ENCODE measurements at places on chromosomes 2 and 18. TPM values are rescaled to one million over a fixed set of nuclear protein-coding genes. Genes with fewer than 3 reads are reported as not detected.
A peak's percentile ranks its signal among the peaks of the same experiment; 100 is the strongest.

The AFF3 gene
- total RNA-seq, result 239 TPM

The OSR1 gene
- 6.1 TPM for total RNA-seq

The POTEC gene
- not detected for total RNA-seq

The CYP26B1 gene
- total RNA-seq, result 0.89 TPM

The CD8B gene
- not detected for total RNA-seq

The KIF1A gene
- total RNA-seq, result 4.3 TPM

The FBLN7 gene
- total RNA-seq, result 4.1 TPM

The SLC19A3 gene
- total RNA-seq, result not detected

The RIT2 gene
- not detected for total RNA-seq

The PJVK gene
- total RNA-seq, result 7.4 TPM

The DNER gene
- total RNA-seq, result 0.19 TPM

The DRC1 gene
- total RNA-seq, result not detected

The CCDC178 gene
- total RNA-seq, result not detected

The LAMA1 gene
- total RNA-seq, result 0.30 TPM

The AQP12B gene
- not detected for total RNA-seq

The AP1S3 gene
- 3.5 TPM for total RNA-seq

The NEU2 gene
- not detected for total RNA-seq

The PAIP2B gene
- 0.55 TPM for total RNA-seq

GRCh38 chr18:72601944-72602343 is 57.8 kb upstream of the CBLN2 start:
- DNase-seq, result no peak

GRCh38 chr2:223725986-223726970 is 111.1 kb downstream of the AP1S3 start:
- DNase-seq, result no peak

DNA sequence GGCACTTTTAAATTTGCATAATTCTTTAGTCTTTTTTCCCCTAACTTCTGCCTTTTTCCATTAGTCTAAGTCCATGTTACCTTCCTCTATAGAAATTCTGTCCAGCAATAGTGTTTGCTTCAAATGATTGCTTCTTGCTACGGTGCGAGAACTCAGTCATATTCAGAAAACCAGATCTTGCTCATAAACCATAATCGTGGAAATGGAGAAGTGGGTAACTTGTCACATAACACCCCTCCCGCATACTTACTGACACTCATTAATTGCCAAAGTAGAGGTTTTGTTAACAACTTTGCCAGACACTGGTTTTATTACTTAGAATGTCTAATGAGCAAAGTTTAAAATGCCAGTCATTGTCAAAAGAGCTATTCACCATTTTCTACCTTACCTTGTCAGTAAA is 94.3 kb upstream of the TWSG1 start:
- no peak for DNase-seq

GRCh38 chr2:17271416-17271815 is 246.8 kb downstream of the RAD51AP2 start:
- no peak for DNase-seq

DNA sequence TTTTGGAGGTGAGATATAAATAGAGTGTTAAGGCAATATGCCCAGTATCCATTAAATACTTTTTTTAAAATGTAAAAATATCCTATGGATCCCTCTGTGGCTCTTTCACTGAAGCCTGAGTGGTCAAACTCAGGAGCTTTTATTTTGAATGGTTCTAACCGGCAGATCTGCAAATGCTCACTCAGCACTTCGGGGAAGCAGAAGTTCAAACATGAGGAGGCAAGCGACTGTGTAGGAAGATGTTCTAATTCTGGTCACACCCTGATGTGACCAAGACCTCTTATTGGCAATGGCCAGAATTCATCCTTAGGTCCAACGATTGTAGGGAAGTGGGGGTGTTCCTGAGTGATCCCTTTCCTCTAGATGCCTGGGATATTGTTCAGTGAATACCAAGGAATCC is 168.8 kb downstream of the CDCA7 start:
- no peak for DNase-seq

DNA sequence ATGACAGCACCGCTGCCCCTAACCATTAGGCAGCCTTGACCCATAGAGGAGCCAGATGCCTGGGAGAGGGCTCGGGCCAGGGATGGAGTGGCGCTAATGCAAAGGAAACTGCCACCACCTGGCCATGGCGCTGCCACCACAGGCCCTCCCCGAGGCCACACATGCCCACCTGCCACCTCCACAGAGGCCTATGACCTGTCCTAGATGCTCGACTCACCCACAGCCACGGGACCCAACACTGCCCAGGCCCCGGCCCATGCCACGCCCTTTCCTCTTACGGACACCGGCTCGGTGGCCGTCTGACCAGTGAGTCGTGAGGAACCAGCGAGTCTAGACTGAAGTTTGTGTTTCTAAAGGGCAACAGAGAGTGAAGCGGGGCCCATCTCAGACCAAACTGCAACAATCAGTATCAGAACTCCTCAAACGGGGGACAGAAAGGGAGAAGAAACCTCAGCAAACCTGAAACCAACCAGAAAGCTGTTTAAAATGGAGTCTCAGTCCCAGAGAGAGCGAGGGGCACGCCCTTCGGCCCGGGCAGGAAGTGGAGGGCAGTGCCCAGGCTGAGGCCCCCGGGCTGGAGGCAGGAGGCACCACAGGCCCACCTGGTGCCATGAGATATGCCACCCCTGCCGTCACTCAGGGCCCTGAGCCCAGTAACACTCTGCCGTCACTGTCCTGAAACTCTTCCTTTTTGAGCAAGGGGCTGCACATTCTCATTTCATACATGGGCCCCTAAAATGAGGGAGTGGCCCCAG is 711 bp downstream of the GPR17 start:
- no peak for DNase-seq

GRCh38 chr18:25786758-25787157 is 303.7 kb downstream of the SS18 start:
- DNase-seq, result no peak

- no peak for DNase-seq
Observed at GRCh38 chr2:231388725-231389346, 6.7 kb upstream of the B3GNT7 start.

DNA sequence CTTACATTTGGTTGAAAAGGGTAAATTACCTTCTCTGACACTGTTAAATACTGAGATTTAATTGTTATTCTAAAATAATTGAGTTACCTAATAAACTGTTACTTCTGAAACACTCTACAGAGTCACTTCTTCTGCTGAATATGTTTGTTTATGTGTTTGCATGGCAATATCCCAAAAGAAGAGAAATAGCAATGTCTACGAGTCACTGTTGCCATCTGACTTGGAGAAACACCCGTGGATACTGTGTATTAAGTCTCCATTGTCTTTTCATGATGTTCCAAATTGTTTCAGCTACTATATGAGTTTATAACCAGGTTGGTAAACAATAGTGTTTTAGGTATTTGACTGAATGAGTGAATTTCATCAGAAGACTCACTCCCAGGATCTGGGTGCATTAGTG is 754.2 kb upstream of the ID2 start:
- DNase-seq, result no peak

DNA sequence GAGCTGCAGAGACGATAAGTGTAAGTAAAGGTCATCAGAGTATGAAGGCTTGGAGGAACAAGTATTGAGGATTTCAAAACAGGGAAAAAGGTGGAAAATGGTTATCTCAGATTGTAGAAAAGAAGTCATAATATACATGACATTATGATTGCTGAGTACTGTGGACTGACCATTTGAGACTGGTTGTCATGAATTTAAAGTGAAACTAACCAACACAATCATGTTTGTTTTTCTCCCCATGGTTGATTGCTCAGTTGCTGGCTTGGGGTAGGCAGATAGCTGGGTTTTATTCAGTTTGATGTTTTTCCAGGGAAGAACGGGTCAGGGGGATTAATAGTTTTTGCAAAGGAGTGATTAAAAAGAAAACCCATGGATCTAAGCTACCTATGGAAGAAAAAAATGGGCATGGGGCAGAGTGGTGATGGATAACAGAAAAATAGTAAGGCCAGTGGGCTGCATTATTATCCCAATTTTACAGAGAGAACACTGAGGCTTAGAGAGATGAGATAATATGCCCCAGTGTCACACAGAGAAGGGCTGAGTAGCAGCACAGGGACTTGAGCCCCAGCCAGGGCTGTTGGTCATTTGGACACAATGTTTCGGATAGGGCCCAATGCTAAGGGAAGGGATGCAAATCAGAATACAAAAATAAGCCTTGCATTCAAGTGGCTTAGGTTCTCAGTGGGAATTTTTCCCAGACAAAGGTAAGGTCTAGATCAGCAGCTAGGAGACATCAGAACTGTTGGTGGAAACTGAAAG is 885.7 kb downstream of the DCC start:
- DNase-seq, result no peak

GRCh38 chr2:38149531-38149930 is 73.6 kb upstream of the CYP1B1 start:
- no peak for DNase-seq

GRCh38 chr18:45458033-45458432 is 157.2 kb upstream of the SLC14A2 start:
- DNase-seq, result no peak

GRCh38 chr2:140975237-140975636 is 1155.6 kb downstream of the LRP1B start:
- DNase-seq, result no peak

GRCh38 chr2:33521791-33522281 is 45.4 kb downstream of the RASGRP3 start:
- DNase-seq, result no peak

DNA sequence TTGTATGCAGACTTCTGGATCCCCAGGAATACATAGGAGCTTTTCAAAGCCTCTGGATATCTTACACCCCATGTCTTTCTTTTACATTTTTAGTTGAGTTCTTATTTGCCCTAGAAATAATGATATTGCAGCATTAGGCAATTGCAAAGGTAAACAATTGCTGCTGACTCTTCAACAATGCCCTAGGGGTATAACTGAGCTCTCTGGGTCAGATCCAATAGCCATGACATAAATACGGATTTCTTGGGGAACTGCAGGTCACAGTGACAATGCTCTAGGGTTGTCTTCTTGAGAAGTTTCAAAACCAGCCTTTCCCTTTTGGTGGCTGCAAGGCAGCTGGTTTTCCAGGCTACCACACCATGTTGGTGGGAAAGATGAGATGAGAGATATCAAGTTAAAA is 16.5 kb upstream of the OR6B3 start:
- DNase-seq, result no peak

GRCh38 chr2:3628241-3628679 is 29.7 kb upstream of the ALLC start:
- peak; percentile 80 for DNase-seq

DNA sequence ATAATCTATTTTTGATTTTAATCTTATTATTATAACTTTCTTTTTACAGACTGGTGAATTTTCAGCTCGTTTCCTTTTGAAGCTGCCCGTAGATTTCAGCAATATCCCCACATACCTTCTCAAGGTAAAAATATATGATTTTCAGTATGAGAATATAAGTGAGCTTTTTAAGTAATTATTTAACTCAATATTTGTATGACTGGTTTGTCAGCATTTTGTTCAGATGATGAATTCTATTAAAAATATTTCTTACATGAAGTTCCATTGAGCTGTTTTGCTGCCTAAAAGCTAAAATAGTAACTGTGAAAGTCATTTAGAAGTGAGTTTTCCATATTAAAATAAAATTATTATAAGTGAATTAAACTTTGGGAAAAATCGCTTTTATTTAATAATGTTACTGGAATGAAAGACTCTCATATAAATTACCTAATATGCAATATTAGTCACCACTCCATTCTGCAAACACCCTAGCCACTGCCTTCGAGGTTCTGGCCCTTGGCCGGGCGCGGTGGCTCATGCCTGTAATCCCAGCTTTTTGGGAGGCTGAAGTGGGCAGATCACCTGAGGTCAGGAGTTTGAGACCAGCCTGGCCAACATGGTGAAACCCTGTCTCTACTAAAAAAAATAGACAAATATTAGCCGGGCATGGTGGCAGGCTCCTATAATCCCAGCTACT is 155.3 kb downstream of the BABAM2 start:
- no peak for DNase-seq

DNA sequence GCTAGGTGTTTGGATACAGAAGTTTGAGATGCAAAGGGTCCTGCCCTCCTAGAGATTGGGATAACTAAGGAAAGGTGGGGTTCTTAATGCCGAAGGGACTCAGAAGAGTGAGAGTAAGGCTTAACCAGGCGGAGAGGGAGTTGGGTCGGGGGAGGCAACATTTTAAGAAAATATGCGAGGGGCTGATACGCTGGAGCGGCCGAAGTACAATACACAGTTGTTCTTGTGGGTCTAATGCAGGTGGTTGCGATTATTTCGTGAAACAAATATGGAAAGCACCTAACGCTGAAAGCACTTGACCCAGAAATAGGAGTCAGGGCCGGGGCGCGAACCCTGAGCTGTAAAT is 344 bp upstream of the MRPL33 start:
- DNase-seq, result no peak

GRCh38 chr2:112630268-112630667 is 15.5 kb upstream of the SLC20A1 start:
- DNase-seq, result no peak

- no peak for DNase-seq
Observed at GRCh38 chr18:5318061-5318700, 22.7 kb upstream of the ZBTB14 start.

DNA sequence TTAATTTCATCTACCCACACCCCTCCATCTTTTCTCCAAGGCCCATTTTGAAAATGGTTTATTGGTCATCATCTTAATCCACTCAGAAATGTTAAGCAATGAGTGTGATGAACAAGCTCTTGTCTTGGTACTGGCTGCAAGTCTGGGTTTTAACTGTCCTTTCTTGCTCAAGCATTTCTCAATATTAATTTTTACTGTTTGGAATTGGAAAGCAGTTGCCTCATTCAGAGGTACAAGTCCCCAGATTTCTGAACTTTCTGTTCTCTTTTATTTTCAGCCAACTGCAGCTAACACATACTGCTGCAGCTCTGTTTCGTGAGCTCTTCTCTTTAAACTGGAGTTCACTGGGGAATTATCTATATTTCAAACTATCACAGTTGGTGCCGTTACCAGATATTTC is 99.4 kb upstream of the TEX51 start:
- no peak for DNase-seq

DNA sequence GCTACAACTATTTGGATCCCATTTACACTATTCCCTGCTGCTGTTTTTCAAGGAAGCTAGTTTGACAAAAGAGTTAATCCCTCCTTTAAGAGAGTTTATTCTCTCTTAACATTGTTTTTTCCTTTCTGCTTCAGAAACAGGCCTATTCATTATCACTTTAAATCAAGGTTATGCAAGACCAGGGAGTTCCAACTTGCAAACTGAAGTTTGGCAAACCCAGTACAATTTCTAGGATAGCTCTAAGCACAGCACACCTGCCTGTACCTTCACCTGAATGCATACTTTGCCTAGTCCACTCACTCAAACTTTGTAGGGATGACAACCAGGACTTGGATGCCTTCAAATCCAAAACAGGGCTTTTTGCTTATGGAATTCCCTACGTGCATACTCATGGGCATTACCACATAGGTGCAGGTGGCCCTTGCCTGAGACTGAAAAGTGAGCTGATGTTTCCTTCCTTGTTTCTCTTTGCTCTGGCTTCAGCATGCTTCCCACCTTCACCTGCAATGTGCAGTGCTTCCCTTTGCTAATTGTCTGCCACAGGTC is 193.8 kb upstream of the MMADHC start:
- DNase-seq, result no peak

GRCh38 chr2:135299658-135300244 is 231.3 kb downstream of the ZRANB3 start:
- no peak for DNase-seq

- no peak for DNase-seq
Observed at GRCh38 chr2:177295484-177295883, 31.0 kb upstream of the NFE2L2 start.
